Effector memory CD4-positive, alpha-beta T cell (primary cell): ENCODE measurements at places on chromosomes 13 and 19.

DNA sequence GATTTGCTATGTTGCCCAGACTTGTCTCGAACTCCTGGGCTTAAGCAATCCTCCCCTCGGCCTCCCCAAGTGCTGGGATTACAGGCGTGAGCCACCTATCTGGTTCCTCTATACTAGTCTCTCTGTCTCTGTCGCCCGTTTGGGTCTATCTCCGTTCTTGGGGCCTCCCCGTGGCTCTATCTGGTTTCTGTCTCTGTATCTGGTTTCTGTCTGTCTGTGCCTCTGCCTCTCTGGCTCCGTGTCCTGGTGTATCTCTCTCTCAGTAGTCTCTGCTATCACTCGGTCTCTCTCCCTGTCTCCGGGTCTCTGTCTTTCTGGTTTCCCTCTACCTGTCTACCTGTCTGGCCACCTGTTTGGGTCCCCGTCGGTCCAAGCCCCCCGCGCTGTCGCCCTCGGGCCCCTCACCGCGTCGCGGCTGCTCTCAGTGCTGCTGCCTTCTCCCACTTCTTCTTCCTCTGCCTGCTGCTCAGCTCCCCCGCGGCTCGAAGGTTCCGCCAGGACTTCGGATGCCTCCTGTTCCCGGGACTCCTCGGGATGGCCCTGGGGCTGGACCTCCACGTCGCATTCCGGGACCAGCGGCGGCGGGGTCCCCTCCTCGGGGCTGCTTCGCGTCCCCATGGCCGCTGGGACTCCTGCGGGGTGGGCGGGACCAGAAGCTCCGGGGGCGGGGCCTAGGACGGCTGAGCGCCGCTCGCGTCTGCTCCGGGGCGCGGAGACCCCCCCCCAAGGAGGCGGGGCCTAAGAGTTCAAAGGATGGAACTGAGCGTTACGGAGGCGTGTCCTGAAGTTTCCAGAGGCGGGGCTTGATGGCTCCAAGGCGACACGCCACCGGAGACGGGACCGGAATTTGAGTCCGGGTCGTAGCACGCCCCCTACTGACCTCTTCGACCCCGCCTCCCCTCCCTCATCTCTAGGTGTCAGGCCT, 783 bp downstream of the PHLDB3 start:
- peak; percentile 98 for DNase-seq

GRCh38 chr19:34490141-34490766, 8.7 kb downstream of the WTIP start:
- no peak for DNase-seq

GRCh38 chr13:24627946-24628345, 52.3 kb upstream of the ATP12A start:
- DNase-seq, result no peak

DNA sequence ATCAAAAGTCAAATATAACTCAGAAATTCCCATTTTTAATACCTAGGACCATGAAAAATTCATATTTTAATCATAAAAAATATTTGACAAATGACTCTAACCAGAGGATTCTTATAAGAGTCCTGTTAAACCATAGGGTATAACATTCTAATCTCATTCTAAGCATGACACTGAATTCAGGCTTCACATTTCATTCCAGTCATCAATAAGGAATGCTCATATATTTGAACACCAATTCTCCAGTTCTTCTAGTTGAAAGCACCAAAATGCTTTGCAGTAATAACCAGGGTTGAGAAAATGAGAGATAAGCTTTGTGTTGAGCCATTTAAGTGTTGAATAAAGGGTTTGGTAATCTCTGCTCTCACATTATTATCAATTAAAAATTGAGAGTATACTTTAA, 147.5 kb downstream of the VWA8 start:
- no peak for DNase-seq

DNA sequence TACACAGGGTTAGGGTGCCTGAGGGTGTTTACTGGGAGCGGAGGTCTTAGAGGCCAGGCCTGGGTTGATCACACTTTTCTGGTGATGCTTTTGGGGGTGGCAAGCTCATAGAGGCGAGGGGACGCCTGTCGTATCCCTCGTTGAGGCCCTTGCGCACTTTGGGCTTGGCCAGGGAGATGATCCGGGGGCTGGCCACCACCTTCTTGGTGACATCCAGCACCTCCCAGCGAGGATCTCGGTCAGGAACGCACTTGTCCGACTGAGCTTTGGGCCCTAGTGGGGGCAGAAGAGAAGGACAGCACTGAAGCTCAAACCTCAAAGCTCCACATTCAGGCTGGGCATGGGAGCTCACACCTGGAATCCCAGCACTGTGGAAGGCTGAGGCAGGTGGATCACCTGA, 17.6 kb upstream of the MIER2 start:
- no peak for DNase-seq

- no peak for DNase-seq
Observed at GRCh38 chr19:31586282-31586681, 237.0 kb upstream of the TSHZ3 start.

DNA sequence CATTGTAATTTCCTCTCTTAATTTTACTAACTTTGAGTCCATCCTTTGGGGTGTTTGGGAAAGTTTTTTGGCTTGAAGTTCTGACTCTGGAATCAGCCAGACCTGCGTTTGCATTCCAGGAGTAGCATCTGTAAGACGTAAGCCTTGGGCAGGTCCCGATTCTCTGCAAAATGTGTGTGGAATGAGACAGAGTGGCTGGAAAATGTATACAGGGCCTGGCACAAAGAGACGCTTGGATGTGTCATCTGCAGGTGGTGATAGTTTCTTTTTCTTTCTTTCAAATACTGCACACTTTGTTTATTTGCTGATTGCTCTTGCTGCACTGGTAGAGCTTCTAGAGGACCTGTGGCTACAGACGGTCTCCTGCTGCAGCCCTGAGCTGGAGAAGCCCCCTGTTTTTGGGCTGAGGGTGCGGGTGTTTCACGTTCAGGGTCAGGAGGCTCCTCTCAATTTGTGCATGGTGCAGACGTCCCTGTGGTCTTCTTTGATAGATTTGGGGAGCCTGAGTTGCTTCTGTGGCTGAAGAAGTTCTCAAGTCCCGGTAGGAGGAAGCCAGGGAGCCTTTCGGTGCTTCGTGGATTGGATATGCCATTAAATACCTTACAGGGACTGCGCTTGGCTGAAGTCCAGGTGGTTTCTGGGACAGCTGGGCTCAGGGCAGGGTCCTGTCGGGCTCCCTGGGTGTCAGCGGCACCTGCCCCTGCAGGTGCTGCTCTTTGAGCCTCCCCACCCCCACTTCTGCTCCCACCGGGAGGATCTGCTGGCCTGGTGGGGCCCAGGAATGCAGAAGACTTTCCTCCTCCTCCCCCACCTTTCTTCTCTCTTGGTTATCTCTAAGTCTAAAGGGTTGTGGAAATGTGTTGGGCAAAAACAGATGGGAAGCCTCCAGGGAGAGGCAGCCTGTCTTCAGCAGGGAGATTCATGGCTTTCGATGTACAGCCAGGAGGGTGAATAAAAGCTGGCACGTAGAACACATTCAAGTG, 44.0 kb upstream of the GAS6 start:
- DNase-seq, result no peak
